ENCODE measurements at places on chromosomes 16 and 17. TPM values are rescaled to one million over a fixed set of nuclear protein-coding genes. Genes with fewer than 3 reads are reported as not detected.
A peak's percentile ranks its signal among the peaks of the same experiment; 100 is the strongest.

Gene HOXB5
- total RNA-seq: not detected

Gene SLC13A2
- total RNA-seq: not detected

GRCh38 chr17:74998783-74999182 lies 11.4 kb downstream of the CDR2L start:
- no peak for DNase-seq

- peak; percentile 21 for DNase-seq
Measured at GRCh38 chr16:19167710-19168370, at the start of gene SYT17. Gene SYT17 (plus strand): TSS chr16:19168240. CDS start chr16:19168647, 407 bp downstream.

Gene DNAAF8
- 1.1 TPM for total RNA-seq

GRCh38 chr16:26981266-26981938 lies 85.3 kb upstream of the C16orf82 start:
- no peak for DNase-seq

Gene TBC1D3H
- not detected for total RNA-seq

GRCh38 chr16:12185563-12185962 lies 209.0 kb downstream of the SNX29 start:
- no peak for DNase-seq

- DNase-seq: no peak
Measured at GRCh38 chr17:1177016-1177700, 2.6 kb downstream of the ABR start.

GRCh38 chr17:65978871-65979270 lies 213.1 kb downstream of the CEP112 start:
- no peak for DNase-seq

- DNase-seq: no peak
Measured at GRCh38 chr17:75917141-75917916, 12.6 kb upstream of the MRPL38 start.

Gene PIK3R5
- 5.9 TPM for total RNA-seq

DNA sequence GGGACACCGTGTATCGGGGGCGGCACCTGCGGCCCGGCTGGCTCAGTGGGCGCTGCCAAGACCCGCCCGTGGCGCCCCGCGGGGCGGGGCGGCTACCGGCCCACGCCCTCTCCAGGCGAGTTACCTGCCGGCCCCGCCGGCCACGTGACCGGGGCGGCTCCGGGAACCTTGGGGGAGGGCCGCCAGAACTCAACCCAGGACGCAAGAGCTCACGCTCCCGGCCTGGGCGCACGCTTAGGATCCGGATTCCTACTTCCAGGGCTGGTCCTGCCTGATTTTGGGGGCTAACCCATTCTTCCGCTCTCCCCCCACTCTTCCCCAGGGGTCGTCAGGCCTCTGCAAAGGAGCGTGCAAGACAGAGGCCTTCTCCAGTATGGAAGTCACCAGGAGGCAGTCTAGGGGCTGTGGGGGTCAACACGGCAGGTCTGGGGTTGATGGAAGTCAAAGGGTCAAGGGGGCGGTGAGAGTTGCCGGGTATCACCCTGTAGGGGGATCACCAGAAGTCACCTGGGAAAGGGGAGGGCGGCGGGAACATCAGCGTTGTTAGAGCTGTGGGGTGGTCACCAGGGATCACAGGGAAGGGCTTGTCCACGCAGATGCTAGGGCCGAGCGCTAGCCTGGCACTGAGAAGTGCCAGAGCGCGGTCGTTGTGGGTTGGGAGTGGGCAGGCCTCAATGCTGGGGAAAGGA lies 354 bp upstream of the ESRP2 start:
- no peak for DNase-seq

DNA sequence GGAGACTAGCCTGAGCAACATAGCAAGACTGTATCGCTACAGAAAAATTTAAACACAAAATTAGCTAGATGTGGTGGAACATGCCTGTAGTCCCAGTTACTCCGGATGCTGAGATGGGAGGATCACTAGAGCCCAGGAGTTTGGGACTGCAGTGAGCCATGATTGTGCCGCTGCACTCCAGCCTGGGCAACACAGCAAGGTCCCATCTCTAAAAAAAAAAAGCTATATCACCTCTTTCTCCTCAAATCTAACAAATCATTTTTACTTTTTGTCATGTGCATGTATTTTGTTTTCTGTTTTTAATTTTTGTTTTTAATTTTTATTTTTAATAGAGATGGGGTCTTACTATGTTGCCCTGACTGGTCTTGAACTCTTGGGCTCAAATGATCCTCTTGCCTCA lies 5.9 kb downstream of the DUS2 start:
- no peak for DNase-seq

Gene CEMP1
- total RNA-seq: not detected

Gene FADS6
- not detected for total RNA-seq

DNA sequence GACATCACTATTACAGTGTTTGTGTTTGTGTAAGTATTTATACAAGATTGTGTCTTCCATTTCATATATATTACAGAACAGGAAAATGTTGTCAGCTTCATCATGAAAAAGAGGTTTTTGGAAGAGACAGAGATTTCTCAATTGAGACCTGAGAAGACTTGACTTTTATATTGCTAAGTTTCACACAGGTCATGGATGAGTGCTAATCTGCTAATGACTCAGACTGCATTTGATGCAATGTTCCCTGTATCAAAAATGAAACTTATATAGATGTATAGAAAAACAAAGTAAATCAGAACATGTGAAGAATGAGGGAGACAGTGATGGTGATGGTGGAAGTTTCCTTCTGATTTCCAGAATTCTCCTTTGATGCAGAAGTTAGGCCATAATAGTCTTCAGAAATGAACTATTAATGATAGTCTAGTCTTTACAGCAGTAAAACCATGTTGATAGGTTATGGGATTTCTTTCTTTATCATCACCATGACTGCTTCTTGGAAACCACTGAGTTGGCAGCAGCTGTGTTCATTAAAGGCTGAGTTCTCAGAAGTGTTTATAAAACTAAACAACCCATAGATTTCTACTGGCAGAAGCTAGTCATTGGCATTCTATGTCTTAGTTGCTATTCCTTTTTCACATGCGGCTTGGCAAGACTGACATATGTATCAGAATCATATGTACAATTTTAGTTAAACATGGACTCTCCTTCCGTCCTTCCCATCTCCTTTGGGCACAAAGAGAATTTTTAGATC lies 56.1 kb downstream of the PCTP start:
- no peak for DNase-seq

Gene IGF2BP1
- not detected for total RNA-seq

Gene TMEM88
- 18.8 TPM for total RNA-seq

DNA sequence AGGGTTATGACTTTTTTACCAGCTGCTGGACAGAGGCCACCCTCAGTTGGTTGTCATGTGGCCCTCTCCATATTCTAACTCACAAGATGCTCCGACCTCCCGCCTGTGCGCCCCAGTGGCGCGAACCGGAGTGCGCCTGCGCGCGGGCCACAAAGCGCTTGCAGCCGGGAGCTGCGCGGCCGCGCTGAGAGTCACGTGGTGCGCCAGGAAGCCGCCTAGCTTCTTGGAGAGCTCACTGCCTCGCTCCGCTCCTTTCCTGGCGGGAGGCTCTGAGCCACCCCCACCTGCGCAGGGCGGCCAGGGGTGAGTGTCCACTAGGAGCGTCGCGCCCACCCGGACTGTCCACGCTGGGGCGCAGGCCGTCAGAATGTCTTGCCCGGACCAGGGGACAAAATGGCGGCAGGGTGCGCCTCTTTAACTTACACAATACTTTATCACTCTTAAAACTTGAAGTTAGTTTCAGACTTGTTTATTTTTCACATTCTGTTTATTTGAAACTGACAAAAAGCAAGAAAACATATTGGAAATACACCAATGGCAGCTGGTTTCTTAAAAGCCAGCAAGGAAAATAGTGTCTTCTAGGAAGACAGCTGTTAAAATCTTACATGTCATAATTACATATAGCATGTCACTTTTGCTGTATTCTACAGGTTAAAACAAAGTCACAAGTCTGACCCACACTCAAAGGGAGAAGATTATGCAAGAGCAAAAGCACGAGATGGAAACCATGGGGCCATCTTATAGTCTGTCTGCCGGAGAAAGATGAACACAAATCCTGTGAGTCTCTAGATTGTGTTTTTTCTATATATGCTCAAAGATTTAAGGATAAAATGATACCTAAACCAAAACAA lies 357.9 kb downstream of the CNTNAP4 start:
- DNase-seq: no peak

Gene PDXDC1
- 39.1 TPM for total RNA-seq

Gene CMTM4
- total RNA-seq: 15.0 TPM

DNA sequence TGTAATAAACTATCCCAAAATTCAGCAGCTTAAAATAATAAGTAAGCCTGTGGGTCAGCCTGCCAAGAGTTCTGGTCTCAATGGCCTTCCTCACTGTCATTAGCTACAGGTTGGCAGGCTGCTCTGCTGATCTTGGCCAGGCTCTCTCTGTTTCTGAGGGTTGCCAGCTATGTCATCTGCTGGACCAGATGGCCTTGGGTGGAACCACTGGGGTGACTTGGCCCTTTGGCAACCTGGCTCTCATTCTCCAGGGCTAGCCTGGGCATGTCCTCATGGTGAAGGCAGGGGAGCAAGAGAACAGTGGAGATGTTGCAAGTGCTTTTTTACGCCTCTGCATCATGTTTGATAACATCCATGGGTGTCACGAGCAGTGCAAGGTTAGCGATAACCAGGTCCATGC lies 13.9 kb downstream of the ITGAM start:
- DNase-seq: no peak

Gene NLRC5
- total RNA-seq: 9.4 TPM

- DNase-seq: peak; percentile 19
Measured at GRCh38 chr17:5249615-5250014, 15.0 kb upstream of the SCIMP start.

Gene GUCY2D
- total RNA-seq: not detected

Gene CD79B
- 2.5 TPM for total RNA-seq

GRCh38 chr17:58248955-58249269 lies 10.5 kb downstream of the LPO start:
- DNase-seq: no peak

Gene MAP2K3
- total RNA-seq: 170 TPM

GRCh38 chr16:8493972-8494371 lies 96.3 kb downstream of the TMEM114 start:
- DNase-seq: no peak

Gene MYH1
- 2,066 TPM for total RNA-seq

Gene ZMYND15
- not detected for total RNA-seq

GRCh38 chr16:81798311-81799137 lies 19.4 kb downstream of the PLCG2 start:
- no peak for DNase-seq

Gene CIITA
- 9.1 TPM for total RNA-seq
